Uterus (tissue), 4 donors: ENCODE measurements at places on chromosomes 3 and 15. TPM values are rescaled to one million over a fixed set of nuclear protein-coding genes. Genes with fewer than 3 reads are reported as not detected.

DNA sequence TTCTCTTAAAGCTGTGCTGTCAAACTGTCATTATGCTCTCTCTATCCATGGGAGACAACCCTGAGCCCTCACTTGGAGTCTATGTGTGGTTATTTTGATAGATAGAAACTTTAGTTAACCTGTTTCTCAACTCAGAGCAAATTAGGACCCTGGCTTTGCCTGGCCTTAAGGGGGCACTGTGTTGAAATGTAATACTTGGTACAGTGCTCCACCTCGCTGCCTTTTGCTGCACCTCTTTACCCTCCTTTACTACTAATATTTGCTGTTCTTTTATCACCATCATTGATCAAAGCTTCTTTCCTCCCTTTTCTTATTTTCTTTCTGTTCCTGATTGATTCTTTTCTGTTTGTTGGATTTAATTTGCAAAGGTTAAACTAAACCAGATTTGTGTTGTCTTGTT, 34.3 kb downstream of the STT3B start:
- no peak overlapping the region for H3K4me3 ChIP-seq
- DNase-seq, result no peak
- no peaks in the 10 kb centered on the region for H3K27me3 ChIP-seq
- H3K36me3 ChIP-seq, result no peaks in the 10 kb centered on the region
- H3K27ac ChIP-seq, result no peak overlapping the region
- H3K4me1 ChIP-seq, result no peaks in the 10 kb centered on the region

GRCh38 chr15:94196531-94196930, 34.8 kb upstream of the MCTP2 start:
- no peak overlapping the region for H3K27ac ChIP-seq
- no peak for DNase-seq
- H3K27me3 ChIP-seq, result no peaks in the 10 kb centered on the region
- H3K4me3 ChIP-seq, result no peak overlapping the region

- no peaks in the 10 kb centered on the region for H3K36me3 ChIP-seq
- H3K27me3 ChIP-seq, result no peaks in the 10 kb centered on the region
- no peaks in the 10 kb centered on the region for H3K4me1 ChIP-seq
- H3K27ac ChIP-seq, result no peak overlapping the region
Measured at GRCh38 chr15:66144978-66145725, 108.4 kb downstream of the MEGF11 start.

GRCh38 chr3:45442679-45443253, 54.4 kb downstream of the LARS2 start:
- H3K27me3 ChIP-seq, result no peaks in the 10 kb centered on the region
- H3K4me1 ChIP-seq, result peaks cover 4% of the 10 kb centered on the region
- no peaks in the 10 kb centered on the region for H3K36me3 ChIP-seq
- no peak overlapping the region for H3K4me3 ChIP-seq
- no peak for DNase-seq

GRCh38 chr3:122892118-122892960, 97.5 kb downstream of the SLC49A4 start:
- no peaks in the 10 kb centered on the region for H3K4me1 ChIP-seq
- H3K4me3 ChIP-seq, result peak overlapping the region; percentile 21
- no peak overlapping the region for H3K27ac ChIP-seq
- no peaks in the 10 kb centered on the region for H3K36me3 ChIP-seq
- no peaks in the 10 kb centered on the region for H3K27me3 ChIP-seq

UACA gene
- total RNA-seq, result 45.6 TPM
